Cortex of kidney (tissue), 1 donor: ENCODE measurements at places on chromosomes 4 and X.

- DNase-seq = no peak
Observed at GRCh38 chrX:40733706-40734105, 1.6 kb downstream of the MED14 start.

GRCh38 chr4:71052716-71053115 is 59.3 kb downstream of the DCK start:
- DNase-seq = no peak

- DNase-seq = no peak
Observed at GRCh38 chrX:76026751-76027150, 146.1 kb upstream of the PBDC1 start.

- DNase-seq = no peak
Observed at GRCh38 chrX:3712051-3712869, 1.2 kb downstream of the PRKX start.

DNA sequence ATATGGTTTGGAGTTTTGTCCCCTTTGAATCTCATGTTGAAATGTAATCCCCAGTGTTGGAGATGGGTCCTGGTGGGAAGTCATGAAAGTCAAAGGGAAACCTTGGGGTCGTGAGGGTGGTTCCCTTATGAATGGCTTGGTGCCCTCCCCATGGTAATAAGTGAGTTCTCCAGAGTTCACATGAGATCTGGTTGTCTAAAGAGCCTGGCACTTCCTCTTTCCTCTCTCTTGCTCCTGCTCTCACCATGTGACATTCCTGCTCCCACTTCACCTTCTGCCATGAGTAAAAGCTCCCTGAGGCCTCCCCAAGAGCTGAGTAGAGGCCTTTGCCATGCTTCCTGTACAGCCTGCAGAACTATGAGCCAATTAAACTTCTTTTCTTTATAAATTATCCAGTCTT is 5.5 kb upstream of the IL15 start:
- no peak for DNase-seq

- DNase-seq = no peak
Observed at GRCh38 chrX:54695816-54696487, 102.1 kb downstream of the ITIH6 start.

DNA sequence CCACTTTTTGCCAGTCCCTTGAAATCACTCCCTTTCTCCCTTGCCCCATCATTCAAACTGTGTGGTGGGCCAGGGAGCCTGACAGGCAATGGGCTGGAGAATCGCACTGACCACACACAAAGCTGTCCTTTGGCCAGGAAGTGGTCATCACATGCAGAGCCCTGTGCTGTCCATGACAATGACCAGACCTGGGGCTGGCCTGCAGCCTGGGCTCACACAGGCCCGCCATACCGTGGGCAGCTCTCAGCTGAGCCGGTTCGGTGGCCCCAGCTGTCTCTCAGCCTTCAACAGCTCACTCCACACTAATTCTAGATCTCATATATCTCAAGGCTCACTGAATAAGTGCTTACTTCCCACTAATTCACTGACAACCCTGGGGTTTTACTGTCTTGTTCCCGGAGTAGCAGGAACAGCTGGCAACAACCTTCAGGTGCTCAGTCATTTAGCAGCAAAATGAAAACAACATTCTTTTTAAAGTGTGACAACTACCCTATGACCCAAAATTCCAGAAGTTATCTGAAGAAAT is 48.0 kb downstream of the USP46 start:
- no peak for DNase-seq

DNA sequence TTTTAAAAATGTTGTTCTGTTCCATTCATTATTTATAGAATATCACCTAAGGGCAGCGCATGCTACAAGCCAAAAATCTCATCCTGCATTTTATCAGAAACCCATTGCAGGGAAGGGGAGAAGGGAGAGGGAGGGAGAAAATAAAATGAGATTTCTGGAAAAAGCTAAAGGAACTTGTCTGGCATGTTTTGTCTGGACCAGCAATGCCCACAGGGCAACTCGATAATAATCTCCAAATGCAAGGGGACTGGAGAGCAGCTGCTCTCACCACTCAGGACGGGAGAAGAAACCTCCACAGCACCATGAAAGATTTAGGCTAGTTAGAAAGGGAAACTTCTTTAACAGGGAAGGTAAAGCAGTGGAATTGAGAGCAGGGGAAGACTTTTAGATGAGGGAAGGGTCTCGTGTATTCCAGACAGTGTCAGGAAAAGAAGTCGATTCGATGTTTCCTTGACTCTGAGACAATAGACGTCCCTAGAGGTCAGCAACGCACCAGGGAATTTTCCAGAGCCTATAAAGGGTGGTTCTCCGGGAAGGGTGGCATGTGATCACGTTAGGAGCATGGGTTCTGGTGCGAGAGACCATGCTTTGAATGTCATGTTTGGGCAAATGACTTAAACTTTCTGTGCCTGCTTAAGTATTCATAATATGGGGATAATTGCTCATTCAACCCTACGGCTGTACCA is 132.2 kb upstream of the NDP start:
- DNase-seq = no peak

DNA sequence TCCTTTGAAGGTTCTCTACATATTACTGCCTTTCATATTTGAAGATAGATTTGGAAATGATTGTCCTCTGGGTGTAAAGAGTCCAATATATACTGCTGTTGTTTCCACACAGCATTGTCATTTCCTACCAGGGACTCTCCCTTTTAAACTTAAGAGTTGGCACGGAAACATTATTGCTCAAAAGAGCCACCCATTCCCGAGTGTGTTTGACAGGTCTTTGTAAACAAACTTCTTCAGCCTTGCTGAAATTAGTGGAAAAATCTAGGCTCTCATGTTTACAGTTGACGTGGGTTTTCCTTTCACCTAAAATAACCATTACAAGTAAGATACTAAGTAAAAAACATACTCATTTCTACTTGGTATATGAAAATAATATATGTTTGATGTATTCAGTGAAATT is 111.4 kb upstream of the LIMCH1 start:
- DNase-seq = no peak

DNA sequence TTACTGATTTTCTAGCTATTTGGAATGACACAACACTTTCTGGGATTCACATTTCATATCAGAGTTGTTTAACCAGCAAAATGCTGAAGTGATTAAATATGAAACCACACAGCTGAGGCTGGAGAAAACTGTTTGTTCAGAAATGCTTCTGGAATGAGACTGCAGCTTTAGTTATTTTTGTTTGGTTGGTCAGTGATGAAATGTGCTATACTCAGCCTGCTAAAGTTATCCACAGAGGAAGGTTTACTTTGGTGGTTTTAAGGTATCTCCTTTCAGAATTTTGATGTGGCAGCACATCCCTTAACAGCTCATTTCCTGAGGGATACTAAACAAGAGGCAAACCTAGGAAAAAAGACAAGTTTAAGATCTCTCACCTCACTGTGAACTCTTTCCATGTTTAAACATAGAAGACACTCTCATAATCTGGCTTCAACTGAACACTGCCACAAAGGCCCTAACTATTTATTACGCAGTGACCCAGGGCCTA is 106.6 kb upstream of the PDE5A start:
- DNase-seq = no peak

DNA sequence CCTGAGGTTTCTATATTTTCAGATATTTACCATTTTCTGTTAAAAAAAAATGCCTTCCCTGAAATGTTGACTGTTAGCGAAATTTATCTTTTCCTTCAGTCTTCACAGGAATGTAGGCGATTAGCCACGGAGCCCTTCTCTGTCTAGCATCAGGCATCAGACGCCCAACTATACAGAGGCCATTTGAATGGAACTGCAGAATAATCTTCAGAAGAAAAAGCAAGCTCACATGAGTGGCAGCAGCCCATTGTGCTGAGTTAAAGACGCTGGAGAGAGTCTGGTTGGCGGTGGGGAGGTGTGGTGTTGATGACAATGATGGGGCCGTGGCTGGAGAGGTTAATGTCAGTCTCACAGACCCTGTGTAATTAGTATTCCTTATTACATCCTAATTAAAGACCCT is 196.8 kb upstream of the LEF1 start:
- no peak for DNase-seq
